Esophagus mucosa (tissue), 1 donor: ENCODE measurements at places on chromosomes 2 and 18. TPM values are rescaled to one million over a fixed set of nuclear protein-coding genes. Genes with fewer than 3 reads are reported as not detected.

The MYO5B gene
- 29.6 TPM for total RNA-seq

The DTNA gene
- total RNA-seq = 2.3 TPM

The DBI gene
- total RNA-seq = 337 TPM

The RNU2-63P gene
- 5.2 TPM for total RNA-seq

The SLC23A3 gene
- total RNA-seq = 0.64 TPM

The GRP gene
- not detected for total RNA-seq

The DSG4 gene
- total RNA-seq = not detected

The ANKRD30B gene
- total RNA-seq = not detected

The FOXI3 gene
- not detected for total RNA-seq

The EML6 gene
- total RNA-seq = 5.2 TPM

The CFAP210 gene
- not detected for total RNA-seq

The ARHGAP15 gene
- total RNA-seq = 2.6 TPM

The C2orf15 gene
- total RNA-seq = 1.9 TPM
